ENCODE measurements at places on chromosomes 6 and 20.

DNA sequence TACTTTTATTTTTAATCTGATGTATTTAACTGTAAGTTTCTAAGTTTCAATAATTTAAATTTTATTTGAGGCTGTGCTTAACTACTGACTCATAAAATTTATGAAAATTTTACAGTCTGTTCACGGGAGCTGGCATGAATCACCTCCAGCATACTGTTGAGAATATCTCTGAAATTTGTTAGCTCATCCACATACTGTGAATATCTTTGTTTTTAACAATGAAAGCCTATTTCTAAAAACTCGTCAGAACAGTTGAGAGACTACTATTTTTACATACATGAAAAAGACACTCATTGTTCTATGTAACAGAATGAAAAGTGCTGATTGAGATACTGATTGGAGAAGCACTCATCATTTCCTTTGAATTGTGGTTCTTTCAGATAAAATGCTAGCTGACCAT, 749.3 kb downstream of the TENT5A start:
- DNase-seq, result no peak
- H3K36me3 ChIP-seq, result peaks cover 14% of the 10 kb centered on the region
- no peaks in the 10 kb centered on the region for H3K4me1 ChIP-seq
- H3K4me3 ChIP-seq, result no peak overlapping the region

DNA sequence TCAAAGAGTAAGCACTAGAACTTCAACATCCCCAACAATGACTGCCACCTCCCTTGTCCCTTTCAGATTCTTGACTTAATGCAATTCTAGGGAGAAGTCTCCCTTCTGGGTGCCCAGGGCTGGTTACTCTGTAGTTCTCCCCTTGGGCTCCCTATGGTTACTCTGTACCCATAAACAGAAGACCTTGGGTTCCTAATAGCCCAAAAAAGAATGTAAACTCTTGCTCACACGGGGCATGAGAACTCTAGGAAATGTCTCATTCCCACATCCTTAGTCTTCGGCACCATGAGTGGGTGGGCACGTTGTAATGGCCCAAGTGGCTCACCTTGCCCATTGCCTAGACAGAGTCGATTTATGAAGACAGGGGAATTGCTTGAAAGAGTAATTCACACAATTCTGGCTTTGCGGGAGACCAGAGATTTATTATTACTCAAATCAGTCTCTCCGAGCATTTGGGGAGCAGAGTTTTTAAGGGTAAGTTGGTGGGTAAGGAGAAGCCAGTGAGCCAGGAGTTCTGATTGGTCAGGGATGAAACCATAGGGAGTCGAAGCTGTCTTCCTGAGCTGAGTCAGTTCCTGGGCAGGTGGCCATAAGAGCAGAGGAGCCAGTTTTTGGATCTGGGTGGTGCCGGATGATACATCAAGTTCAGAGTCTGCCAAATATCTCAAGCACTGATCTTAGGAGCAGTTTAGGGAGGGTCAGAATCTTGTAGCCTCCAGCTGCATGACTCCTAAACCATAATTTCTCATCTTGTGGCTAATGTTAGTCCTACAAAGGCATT, 61.2 kb upstream of the SIRPG start:
- H3K27ac ChIP-seq, result no peak overlapping the region
- H3K27me3 ChIP-seq, result peaks cover 12% of the 10 kb centered on the region
- H3K4me1 ChIP-seq, result peaks cover 19% of the 10 kb centered on the region
- no peak for DNase-seq
- H3K36me3 ChIP-seq, result no peaks in the 10 kb centered on the region

GRCh38 chr6:161442420-161442819, 168.6 kb upstream of the AGPAT4 start:
- no peaks in the 10 kb centered on the region for H3K36me3 ChIP-seq
- H3K27me3 ChIP-seq, result no peaks in the 10 kb centered on the region
- peaks cover 5% of the 10 kb centered on the region for H3K4me1 ChIP-seq
- H3K4me3 ChIP-seq, result no peak overlapping the region
- H3K27ac ChIP-seq, result no peak overlapping the region

GRCh38 chr6:135658481-135658880, 160.9 kb upstream of the AHI1 start:
- no peak for DNase-seq
- H3K4me3 ChIP-seq, result no peak overlapping the region
- no peaks in the 10 kb centered on the region for H3K27me3 ChIP-seq
- H3K4me1 ChIP-seq, result no peaks in the 10 kb centered on the region
- peaks cover 7% of the 10 kb centered on the region for H3K36me3 ChIP-seq

- H3K36me3 ChIP-seq, result peaks cover 4% of the 10 kb centered on the region
- no peak overlapping the region for H3K27ac ChIP-seq
- H3K4me3 ChIP-seq, result no peak overlapping the region
- H3K27me3 ChIP-seq, result no peaks in the 10 kb centered on the region
- no peaks in the 10 kb centered on the region for H3K4me1 ChIP-seq
These were observed 162.6 kb downstream of the BCKDHB start for GRCh38 chr6:80268865-80269730.

- no peaks in the 10 kb centered on the region for H3K4me1 ChIP-seq
- H3K27me3 ChIP-seq, result no peaks in the 10 kb centered on the region
- H3K36me3 ChIP-seq, result no peaks in the 10 kb centered on the region
- no peak overlapping the region for H3K4me3 ChIP-seq
These were observed 89.8 kb upstream of the TENT5A start for GRCh38 chr6:81842254-81842653.

GRCh38 chr6:95768539-95768938, 191.2 kb downstream of the MANEA start:
- no peak overlapping the region for H3K27ac ChIP-seq
- no peaks in the 10 kb centered on the region for H3K36me3 ChIP-seq
- peak; percentile 59 for DNase-seq
- H3K4me1 ChIP-seq, result no peaks in the 10 kb centered on the region

DNA sequence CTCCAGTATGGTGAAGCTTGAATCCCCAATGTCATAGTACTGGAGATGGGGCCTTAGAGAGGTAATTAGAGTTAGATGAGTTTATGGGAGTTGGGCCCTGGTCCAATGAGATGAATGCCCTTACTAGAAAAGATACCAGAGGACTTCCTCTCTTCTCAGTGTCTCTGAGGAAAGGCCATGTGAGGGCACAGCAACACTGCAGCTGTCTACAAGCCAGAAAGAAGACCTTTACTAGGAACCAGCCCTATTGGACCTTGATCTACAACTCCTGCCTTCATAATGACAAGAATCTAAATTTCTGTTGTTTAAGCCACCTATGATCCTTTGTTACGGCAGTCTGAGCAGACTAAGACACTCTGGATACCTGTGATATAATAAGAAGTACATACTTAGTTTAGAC, 31.4 kb upstream of the AKAP7 start:
- no peak overlapping the region for H3K4me3 ChIP-seq
- 0 out of 3 replicates have a peak, but pooled peaks cover 2% of the 10 kb centered on the region for H3K36me3 ChIP-seq
- no peaks in the 10 kb centered on the region for H3K4me1 ChIP-seq
- no peak overlapping the region for H3K27ac ChIP-seq
- H3K27me3 ChIP-seq, result no peaks in the 10 kb centered on the region

DNA sequence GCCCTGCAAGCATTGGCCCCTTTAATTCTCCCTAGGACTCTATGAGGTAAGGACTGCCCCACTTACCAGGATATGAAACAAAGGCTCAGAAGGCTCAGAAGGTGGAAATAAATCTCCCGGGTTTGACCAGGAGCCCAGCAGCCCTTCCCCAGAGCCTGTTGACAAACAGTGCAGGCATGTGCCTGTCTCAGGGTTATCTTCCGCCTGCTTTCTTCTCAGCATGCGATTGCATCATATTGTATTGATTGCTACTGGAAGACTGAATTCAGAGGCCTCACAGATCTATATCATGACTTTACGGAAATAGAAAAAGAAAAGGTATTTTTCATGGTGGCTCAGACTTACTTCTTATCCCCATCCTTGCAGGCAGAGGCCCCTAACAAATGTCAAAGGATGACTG, 92.7 kb downstream of the PHACTR3 start:
- H3K4me3 ChIP-seq, result no peak overlapping the region
- no peaks in the 10 kb centered on the region for H3K4me1 ChIP-seq
- H3K36me3 ChIP-seq, result no peaks in the 10 kb centered on the region
- no peak overlapping the region for H3K27ac ChIP-seq

DNA sequence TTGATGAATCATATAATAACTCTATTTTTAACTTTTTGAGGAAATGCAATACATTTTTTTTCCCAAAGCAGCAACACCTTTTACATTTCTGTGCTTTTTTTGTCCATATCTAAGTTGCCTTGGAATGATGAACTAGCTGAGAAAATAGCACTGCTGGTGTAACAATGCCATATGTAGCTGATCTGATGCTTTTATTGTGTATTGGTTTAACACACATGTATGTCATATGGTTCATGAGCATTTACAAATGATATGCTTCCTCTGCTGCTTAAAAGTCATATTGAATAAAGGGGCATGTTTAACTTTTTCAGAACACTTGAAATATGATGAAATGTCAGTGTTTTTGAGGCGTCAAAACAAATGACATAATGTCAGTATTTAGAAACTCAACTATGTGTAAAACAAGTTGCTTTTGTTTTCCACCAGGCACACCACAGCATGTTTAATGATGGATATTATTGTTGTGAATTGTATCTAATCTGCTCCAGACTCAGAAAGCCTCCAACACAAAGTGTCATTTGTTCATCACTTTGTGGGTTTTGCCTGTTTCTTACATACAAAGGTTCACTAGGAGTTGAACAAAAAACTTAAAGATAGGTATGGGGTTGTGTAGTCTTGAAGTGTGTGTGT, 775.8 kb upstream of the FLRT3 start:
- no peaks in the 10 kb centered on the region for H3K27me3 ChIP-seq
- H3K27ac ChIP-seq, result no peak overlapping the region
- H3K36me3 ChIP-seq, result no peaks in the 10 kb centered on the region
- DNase-seq, result no peak

DNA sequence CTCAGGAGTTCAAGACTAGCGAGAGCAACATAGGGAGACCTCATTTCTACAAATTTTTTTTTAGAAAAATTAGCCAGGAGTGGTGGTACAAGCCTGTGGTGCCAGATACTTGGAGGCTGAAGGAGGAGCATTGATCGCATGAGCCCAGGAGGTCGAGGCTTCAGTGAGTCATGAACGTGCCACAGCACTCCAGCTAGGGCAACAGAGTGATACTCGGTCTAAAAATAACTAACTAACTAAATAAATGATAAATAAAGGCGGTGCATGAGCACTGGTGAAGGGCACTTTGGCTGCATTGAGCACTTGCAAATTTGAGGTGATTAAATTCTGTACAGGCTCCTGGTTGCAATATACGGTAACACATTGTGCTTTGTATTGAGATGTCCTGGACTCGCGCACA, 13.5 kb downstream of the HLA-A start:
- peaks cover 2% of the 10 kb centered on the region for H3K36me3 ChIP-seq
- H3K27ac ChIP-seq, result no peak overlapping the region
- no peak overlapping the region for H3K4me3 ChIP-seq
- no peaks in the 10 kb centered on the region for H3K27me3 ChIP-seq
- H3K4me1 ChIP-seq, result no peaks in the 10 kb centered on the region
- DNase-seq, result no peak

DNA sequence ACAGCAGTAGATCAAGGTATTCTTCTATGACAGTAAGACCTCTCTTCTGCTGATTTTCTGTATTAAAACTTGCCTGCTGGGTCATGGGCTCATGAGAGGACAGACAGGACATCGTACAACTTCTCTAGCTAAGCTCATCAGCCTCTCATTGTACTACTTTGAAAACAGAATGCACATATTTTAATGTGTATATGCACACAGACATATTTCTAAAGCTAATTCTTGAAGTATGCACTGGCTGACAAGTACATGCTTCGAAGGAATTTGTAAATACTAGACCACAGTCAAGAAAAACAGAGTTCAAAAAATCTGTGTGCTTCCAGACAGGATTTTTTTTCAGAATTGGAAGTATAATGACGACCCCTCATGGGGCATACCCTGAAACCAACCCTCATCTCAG, 81.7 kb upstream of the CD83 start:
- no peak overlapping the region for H3K27ac ChIP-seq
- peaks cover 12% of the 10 kb centered on the region for H3K4me1 ChIP-seq
- no peak overlapping the region for H3K4me3 ChIP-seq
- no peaks in the 10 kb centered on the region for H3K27me3 ChIP-seq
- H3K36me3 ChIP-seq, result no peaks in the 10 kb centered on the region

DNA sequence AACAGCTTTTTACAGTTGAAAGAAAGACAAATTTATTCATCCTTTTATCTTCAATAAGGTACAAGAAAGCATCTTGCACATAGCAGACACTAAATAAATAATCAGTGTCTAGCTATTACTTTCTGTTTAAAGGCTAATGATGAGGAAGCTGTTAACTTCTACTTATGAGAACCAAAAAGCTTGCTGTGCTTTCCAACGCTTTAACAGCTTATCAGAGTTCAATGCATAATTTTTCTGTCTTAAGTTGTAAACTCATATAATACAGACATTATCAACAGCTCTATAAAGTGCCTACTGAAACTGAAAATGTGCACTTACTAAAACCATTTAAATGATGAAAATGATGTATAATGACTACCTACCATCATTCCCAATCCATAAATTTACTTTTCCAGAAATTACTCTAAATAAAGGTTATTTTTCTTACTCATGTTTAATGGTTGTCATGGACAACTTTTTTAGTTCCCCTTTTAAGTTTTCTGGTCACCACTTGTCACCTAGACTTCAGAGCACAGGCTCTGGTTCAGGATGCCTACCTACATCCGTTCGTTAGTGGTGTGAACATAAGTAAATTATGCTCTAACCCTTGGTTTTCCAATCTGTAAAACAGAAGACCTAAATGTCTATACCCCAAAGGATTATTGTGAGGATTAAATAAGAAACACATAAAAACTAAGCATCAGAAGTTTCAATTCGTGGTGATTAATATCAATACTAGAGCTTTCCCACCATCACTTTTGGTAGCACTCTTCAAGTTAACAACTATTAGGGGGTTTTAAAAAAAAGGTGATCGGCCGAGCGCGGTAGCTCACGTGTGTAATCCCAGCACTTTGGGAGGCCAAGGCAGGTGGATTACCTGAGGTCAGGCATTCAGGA, 8.0 kb downstream of the PNISR start:
- H3K4me3 ChIP-seq, result no peak overlapping the region
- H3K4me1 ChIP-seq, result no peaks in the 10 kb centered on the region
- no peak overlapping the region for H3K27ac ChIP-seq
- H3K27me3 ChIP-seq, result no peaks in the 10 kb centered on the region
- H3K36me3 ChIP-seq, result peaks cover 27% of the 10 kb centered on the region

DNA sequence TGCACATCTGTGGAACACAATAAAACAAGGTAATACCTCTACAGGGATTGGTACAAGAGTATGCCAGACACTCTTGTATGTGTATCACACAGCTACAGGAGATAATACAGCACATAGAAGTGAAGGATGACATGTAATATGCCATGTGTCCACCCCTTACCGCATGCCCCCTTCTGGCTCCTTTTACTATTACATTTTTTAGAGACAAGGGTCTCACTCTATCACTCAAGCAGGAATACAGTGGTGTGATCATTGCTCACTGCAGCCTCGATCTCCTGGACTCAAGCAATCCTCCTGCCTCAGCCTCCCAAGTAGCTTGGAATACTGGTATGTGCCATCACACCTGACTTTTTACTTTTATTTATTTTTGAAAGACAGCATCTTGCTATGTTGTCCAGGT, 4.2 kb upstream of the NCR3 start:
- H3K36me3 ChIP-seq, result no peaks in the 10 kb centered on the region
- H3K4me3 ChIP-seq, result no peak overlapping the region
- no peaks in the 10 kb centered on the region for H3K27me3 ChIP-seq
- H3K4me1 ChIP-seq, result no peaks in the 10 kb centered on the region

- peaks cover 31% of the 10 kb centered on the region for H3K36me3 ChIP-seq
- DNase-seq, result no peak
- H3K27ac ChIP-seq, result no peak overlapping the region
- no peaks in the 10 kb centered on the region for H3K27me3 ChIP-seq
These were observed 173.1 kb downstream of the HS3ST5 start for GRCh38 chr6:114169763-114170162.

Data from H9 (cell line).